ENCODE measurements at places on chromosomes 16 and 17.

GRCh38 chr16:17282247-17282646 is 188.5 kb downstream of the XYLT1 start:
- DNase-seq, result no peak

- no peak for DNase-seq
Measured at GRCh38 chr16:14042706-14043105, 28.4 kb upstream of the MRTFB start.

DNA sequence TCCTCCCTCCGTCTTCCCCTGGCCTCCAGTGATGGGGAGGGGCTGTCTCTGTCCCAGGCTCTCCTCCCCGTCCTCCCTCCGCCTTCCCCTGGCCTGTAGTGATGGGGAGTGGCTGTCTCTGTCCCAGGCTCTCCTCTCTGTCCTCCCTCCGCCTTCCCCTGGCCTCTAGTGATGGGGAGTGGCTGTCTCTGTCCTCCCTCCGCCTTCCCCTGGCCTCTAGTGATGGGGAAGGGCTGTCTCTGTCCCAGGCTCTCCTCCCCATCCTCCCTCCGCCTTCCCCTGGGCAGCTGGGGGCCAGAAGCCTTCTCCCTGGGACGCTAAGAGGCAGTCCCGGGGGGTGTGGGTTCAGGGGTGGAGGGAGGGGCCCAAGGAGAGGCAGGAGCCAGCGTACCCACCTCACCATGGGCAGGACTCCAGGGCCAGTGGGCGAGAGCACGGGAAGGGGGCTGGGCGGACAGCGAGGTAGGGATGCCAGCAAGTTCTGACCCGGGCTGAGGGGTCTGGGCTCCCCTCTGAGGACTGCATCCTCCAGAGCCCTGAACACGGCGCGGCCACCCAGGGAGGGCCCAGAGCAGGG is 14.8 kb downstream of the UTS2R start:
- no peak for DNase-seq

GRCh38 chr17:50027881-50028735 is 27.8 kb upstream of the ITGA3 start:
- no peak for DNase-seq

Data from hematopoietic multipotent progenitor cell treated with erythropoietin and hydrocortisone succinate and interleukin-3 and kit ligand, for 8 days (in vitro differentiated cells).